Neural progenitor cell (in vitro differentiated cells): ENCODE measurements at places on chromosomes 7 and 10.

GRCh38 chr7:106143711-106144337 is 31.7 kb upstream of the SYPL1 start:
- peak; percentile 27 for DNase-seq

DNA sequence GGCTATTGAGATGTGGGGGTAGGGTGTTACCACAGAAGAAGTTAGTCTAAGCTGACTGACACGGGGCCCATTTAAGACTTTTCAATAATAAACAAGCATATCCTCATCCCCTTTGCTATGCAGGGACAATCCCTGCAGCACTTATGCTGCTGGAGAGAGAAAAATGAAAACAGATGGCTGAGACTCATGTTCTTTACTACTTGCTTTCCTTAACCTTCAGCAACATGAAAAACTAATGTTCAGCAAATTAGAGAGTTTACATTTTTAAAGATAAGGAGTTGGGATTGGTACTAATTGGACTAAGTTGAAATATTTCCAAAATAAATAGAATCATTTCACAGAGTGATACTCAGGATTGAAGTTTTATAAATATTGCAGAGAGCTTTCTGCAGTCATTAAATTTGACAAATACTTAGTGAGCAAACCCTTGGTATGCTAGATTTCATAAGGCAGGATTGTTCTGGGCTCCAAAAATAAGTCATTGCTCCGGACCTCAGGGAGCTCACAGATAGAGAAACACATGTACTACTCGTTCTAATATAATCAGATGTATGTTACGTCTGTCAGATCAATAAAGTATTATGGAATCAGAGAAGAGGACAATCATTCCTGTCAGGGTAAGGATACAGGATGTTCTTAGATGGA is 147.1 kb upstream of the LRRN3 start:
- no peak for DNase-seq

- no peak for DNase-seq
Measured at GRCh38 chr7:73895626-73896025, 34.7 kb downstream of the TMEM270 start.

DNA sequence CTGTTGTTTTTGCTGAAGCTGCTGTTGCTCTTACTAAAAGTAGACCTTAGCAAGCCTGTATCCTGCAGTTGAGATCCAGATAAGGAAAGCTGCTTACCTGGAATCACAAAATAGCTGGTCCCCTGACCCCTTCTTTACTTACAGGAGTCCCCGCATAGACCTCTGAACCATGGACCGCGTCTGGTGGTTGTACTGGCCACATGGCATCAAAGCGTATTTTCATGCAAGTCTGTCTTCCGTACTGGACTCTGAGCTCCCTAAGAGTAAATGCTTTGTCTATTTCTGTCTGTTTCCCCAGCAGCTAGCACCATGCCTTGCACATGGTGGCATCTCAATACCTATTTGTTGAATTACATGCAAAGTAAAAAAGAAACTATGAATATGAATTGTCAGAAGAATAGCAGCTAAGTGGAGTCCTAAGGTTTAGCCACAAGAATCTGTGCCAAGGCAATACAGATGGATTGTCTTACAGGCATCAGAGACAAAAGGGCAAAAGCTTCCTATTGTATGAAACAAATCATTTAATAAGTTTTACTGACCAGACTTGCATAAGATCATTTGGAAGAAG is 159.2 kb downstream of the PAXIP1 start:
- no peak for DNase-seq

DNA sequence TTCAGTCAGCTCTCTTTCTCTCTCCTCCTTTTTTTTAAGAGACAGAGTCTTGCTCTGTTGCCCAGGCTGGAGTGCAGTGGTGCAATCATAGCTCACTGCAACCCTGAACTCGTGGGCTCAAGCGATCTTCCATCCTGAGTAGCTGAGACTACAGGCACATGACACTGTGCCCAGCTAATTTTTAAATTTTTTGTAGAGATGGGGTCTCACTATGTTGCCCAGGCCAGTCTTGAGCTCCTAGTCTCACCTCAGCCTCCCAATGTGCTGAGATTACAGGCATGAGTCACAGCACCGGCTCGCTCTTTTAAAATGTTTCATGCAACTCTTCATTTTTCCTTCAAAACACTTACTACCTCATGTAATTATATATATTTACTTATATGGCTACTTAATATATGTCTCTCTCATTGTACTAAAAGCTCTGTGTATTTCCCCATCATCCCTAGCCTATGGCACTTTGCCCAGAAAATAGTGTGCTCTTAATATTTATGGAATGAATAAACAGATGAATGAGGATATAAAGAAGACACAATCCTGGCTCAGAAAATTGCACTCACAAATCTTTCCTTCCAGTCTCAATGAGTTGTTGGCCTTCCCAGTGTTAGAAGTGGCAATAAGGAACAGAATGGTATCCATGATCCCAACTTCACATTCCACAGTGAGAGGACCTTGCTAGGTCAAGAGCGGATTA is 33.9 kb downstream of the EBLN1 start:
- no peak for DNase-seq

- DNase-seq: no peak
Measured at GRCh38 chr10:131702531-131703356, 198.1 kb upstream of the PPP2R2D start.

DNA sequence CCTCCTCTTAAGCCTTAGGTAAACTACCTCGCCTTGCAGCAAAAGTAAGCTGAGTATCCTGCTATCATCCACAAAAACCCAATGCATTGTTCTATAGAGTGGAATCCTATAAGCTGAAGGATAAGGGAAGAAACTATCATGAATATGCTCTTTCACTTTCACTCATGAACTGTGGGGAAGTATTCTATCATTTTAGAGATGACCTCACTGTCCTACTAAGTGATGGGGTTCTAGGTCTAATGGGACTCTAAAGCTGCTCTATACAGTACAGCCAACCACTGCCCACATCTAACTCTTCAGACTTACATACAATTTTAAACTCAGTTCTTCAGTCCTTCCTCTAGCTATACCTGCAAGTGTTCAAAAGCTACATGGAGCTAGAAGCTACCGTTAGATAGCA is 16.2 kb downstream of the MKRN1 start:
- no peak for DNase-seq

DNA sequence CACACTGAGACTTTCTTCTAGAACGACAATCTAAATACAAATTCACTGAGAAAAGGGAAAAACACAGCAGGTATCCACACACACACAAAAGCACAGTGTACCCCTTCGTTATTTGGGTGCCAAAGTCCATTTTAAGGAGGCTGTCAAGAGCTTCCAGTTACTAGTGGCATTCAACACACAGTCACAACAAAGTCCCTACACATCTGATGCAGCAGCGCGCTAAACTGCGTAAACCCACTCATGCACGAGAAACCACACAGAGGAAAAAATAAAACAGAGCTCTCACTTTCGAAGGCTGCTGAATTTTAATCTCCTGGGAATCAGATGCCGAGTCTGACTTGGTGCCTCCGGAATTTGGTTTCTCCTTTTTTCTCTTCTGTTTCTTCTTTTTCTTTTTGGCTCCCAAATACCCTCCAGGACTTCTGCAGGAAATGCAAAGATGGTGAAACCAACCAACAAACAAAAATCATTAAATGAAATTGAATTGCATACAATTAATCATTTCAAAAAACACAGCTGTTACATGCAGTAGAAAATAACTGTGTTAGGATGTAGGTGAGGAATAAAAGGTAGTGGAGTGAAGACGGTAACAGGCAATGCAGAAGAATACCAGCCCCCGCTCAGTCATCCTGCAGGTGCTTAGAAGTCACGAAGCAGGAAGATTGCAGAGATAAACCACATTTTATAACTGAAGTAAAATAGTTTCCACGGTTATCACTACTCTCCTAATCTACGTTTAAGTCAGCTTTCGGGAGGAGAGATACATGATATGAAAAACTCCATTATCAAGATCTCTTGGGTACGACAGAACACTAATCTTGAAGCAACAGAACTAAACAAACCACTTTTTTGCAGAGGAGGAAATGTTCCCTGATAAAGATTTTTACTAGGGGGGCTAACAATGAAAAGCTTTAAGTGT is 27.1 kb downstream of the NMT2 start:
- DNase-seq: peak; percentile 53

GRCh38 chr7:87712571-87712970 is 84.4 kb downstream of the RUNDC3B start:
- DNase-seq: no peak

GRCh38 chr7:23931633-23932032 is 221.6 kb downstream of the STK31 start:
- DNase-seq: no peak

GRCh38 chr10:74377476-74377875 is 226.5 kb downstream of the ADK start:
- no peak for DNase-seq

DNA sequence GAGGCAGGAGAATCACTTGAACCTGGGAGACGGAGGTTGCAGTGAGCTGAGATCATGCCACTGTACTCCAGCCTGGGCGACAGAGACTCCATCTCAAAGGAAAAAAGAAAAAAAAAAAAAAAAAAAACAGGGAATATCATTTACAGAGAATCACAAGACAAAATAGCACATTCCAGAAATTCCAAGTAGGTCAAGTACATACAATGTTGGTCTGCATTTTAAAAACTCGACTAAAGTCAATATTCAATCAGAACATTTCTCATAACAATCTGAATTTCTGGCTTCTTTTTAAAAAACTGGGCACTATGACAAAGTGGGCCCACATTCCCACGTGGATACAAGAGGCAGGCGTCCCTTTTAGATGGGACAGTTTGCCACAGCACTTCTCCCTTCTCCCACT is 12.8 kb downstream of the ZC3HAV1L start:
- no peak for DNase-seq

GRCh38 chr7:134327896-134328295 is 11.2 kb upstream of the SLC35B4 start:
- peak; percentile 78 for DNase-seq

GRCh38 chr7:130951303-130951975 is 217.4 kb upstream of the KLF14 start:
- no peak for DNase-seq

- DNase-seq: no peak
Measured at GRCh38 chr7:7178081-7178480, 4.3 kb upstream of the C1GALT1 start.

GRCh38 chr10:127492607-127493250 is 56.4 kb upstream of the NPS start:
- DNase-seq: peak; percentile 43
